ENCODE measurements at places on chromosomes 1 and 21. TPM values are rescaled to one million over a fixed set of nuclear protein-coding genes. Genes with fewer than 3 reads are reported as not detected.

The SCYL3 gene
- total RNA-seq: 10.7 TPM

The AVPR1B gene
- total RNA-seq: not detected

The ACTL8 gene
- total RNA-seq: not detected

The PCAT6 gene
- 0.62 TPM for total RNA-seq

The DNAI4 gene
- 0.77 TPM for total RNA-seq

The NHLH1 gene
- 0.80 TPM for total RNA-seq

DNA sequence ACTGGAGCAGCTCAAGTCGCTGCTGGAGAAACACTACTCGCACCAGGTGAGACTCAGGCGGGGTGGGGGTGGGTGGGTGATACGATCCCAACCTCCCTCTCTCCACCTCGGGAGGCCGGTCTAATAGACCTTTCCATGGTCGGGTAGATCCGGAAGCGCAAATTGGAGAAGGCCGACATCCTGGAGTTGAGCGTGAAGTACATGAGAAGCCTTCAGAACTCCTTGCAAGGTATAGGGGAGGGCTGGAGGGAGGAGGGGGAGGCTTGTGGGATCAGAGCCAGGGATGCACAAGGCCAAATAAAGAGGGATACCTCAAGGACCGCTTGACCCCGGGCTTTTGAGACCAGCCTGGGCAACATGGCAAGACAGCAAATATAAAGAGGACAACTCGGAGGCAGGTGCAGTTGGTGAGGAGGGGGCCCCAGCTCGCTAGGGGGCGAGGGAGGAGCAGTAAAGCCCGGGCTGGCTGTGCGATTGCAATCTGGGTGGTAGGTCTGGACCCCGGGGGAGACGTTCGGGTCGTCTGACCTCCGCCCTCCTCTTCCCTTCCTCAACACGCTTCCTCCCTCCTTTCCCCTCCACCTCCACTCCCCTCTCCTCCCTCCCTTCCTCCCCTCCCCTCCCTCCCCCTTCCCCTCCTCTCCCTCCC is 546 bp downstream of the HES3 start:
- no peak overlapping the region for H3K4me3 ChIP-seq
- peaks cover 5% of the 10 kb centered on the region for H3K4me1 ChIP-seq
- no peak overlapping the region for H3K27ac ChIP-seq
- DNase-seq: no peak
- H3K36me3 ChIP-seq: no peaks in the 10 kb centered on the region

GRCh38 chr21:36532769-36533467 is 53.0 kb upstream of the CLDN14 start:
- H3K4me3 ChIP-seq: no peak overlapping the region
- no peak for DNase-seq
- H3K36me3 ChIP-seq: no peaks in the 10 kb centered on the region
- H3K27ac ChIP-seq: 0 out of 2 replicates have a peak overlapping the region, but pooled peaks have one; percentile 90
- peaks cover 33% of the 10 kb centered on the region for H3K4me1 ChIP-seq

DNA sequence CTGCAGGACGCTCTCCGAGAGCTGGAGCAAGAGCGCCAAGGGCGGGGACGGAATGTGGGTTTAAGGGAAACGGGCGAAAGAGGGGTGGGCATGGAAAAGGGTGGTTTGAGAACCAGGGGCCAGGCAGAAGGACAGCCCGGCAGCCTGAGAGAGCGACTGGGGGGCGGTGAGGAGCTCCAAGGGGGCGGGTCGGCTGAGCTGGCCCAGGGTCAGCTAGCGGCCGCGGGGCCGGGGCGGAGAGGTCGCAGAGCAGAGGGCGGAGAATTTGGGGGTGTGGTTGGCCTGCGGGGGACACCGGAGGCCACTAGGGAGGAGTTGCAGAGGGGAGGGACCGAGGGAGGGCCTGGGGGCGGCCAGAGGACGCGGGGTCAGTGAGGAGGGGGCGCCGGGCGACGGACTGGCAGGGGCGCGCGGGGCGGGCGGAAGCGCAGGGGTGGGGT is 54.7 kb downstream of the NDUFS5 start:
- no peak for DNase-seq
- H3K36me3 ChIP-seq: no peaks in the 10 kb centered on the region
- H3K27ac ChIP-seq: no peak overlapping the region
- H3K27me3 ChIP-seq: peaks cover 13% of the 10 kb centered on the region
- H3K4me1 ChIP-seq: no peaks in the 10 kb centered on the region

GRCh38 chr1:21569820-21570527 is 60.8 kb downstream of the ALPL start:
- H3K4me1 ChIP-seq: no peaks in the 10 kb centered on the region
- no peaks in the 10 kb centered on the region for H3K27me3 ChIP-seq
- no peaks in the 10 kb centered on the region for H3K36me3 ChIP-seq
- no peak overlapping the region for H3K27ac ChIP-seq

- H3K36me3 ChIP-seq: no peaks in the 10 kb centered on the region
- no peak overlapping the region for H3K27ac ChIP-seq
- 0 out of 2 replicates have a peak, but pooled peaks cover 2% of the 10 kb centered on the region for H3K27me3 ChIP-seq
These were observed 183.1 kb downstream of the LMX1A start for GRCh38 chr1:165173409-165173808.

DNA sequence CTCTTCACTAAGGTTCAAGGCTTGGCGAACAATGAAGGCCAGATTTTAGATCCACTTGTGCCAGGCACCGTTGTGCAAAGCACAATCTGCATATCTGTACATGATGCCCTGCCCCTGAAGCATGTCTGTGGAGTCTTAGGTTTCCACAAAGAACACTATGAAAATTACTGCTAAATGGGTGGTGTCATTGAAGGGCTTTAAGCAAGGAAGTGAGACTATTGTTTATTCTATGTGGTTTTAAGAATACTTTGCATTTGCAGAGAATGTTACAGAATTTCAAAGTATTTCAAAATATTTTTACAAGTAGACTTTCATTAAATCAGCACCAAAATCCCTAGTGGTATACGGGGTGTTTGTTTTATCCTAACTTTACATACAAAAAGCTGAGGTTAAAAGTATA is 8.8 kb downstream of the TSEN15 start:
- no peaks in the 10 kb centered on the region for H3K27me3 ChIP-seq
- no peaks in the 10 kb centered on the region for H3K4me1 ChIP-seq
- H3K27ac ChIP-seq: no peak overlapping the region
- no peak overlapping the region for H3K4me3 ChIP-seq
- no peak for DNase-seq

DNA sequence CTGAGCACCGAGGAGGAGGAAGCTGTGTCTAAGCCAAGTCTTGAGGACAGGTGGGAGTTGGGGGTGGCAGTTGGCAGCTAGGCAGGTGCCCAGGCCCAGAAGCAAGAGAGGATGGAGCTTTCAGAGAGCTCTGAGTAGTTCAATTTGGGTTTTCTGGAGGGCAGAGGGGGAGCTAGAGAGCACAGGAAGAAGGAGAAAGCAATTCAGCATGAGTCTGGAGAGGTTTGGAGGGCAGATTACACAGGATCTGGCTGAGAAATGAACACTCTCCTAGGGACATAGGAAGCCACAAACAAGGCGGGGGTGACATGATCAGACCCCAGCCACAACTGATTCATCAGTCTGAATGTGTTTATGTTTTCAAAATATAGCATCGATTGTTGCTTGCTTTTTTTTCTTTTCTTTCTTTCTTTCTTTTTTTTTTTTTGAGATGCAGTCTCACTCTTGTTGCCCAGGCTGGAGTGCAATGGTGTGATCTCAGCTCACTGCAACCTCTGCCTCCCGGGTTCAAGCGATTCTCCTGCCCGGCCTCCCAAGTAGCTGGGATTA is 23.8 kb downstream of the PTPRF start:
- H3K4me3 ChIP-seq: no peak overlapping the region
- no peaks in the 10 kb centered on the region for H3K36me3 ChIP-seq
- no peak for DNase-seq
- H3K27ac ChIP-seq: no peak overlapping the region

GRCh38 chr1:91383456-91383855 is 21.2 kb downstream of the HFM1 start:
- no peaks in the 10 kb centered on the region for H3K36me3 ChIP-seq
- no peaks in the 10 kb centered on the region for H3K27me3 ChIP-seq
- DNase-seq: no peak
- no peaks in the 10 kb centered on the region for H3K4me1 ChIP-seq
- H3K27ac ChIP-seq: no peak overlapping the region
- H3K4me3 ChIP-seq: no peak overlapping the region

DNA sequence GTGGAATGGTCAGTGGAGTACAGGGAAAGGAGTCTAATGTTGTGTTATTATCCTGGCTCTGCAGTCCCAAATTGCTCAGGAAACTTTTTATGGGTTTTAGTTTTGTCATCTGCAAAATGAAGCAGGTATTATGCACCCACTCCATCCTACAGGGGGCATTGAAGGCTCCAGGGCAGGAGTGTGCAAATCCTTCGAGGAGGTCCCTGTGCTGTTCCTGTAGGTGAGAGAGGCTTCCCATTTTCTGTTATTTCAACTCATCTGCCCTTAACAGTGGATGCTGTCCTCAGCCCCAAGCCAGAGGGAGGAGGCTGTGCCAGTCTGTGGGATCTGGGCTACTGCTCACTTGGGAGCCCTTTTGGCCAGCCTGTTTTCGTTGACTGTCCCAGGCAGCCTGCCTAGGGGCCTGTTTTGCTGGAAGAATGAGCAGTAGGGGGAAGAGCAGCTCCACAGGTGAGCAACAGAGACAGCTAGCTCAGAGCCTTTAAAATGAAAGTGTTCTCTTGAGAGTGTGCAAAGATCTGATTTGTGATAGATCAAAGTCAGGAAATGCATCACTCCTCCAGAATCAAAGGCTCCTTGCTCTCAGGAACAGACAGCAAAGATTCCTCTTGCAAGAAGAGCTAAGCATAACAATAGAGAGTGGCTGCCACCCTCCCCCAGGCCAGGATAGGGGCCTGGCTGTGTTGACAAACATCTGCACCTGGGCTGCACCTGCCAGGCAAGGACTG is 317.6 kb upstream of the PROX1 start:
- no peak for DNase-seq
- no peak overlapping the region for H3K27ac ChIP-seq
- no peak overlapping the region for H3K4me3 ChIP-seq
- no peaks in the 10 kb centered on the region for H3K27me3 ChIP-seq

DNA sequence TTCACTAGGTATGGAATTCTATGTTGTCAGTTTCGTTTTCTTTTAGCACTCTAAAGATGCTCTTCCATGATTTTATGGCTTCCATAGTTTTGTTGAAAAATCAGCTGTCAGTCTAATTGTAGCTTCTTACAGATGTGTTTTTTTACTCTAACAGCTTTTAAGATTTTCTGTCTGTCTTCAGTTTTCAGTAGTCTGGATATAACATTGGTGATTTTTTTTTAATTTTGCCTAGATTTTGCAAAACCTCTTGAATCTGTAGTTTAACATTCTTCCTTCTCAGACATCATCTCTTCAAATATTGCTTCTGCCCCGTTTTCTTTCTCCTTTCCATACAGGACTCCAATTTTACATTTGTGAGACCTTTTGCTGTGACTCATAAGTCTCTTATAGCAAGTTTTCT is 17.9 kb upstream of the DYRK1A start:
- H3K27ac ChIP-seq: no peak overlapping the region
- no peaks in the 10 kb centered on the region for H3K36me3 ChIP-seq
- no peak for DNase-seq
- no peaks in the 10 kb centered on the region for H3K27me3 ChIP-seq

GRCh38 chr1:12167493-12168429 is 970 bp downstream of the TNFRSF1B start:
- peak overlapping the region; percentile 82 for H3K27ac ChIP-seq
- H3K4me1 ChIP-seq: peaks cover 45% of the 10 kb centered on the region
- peaks cover 5% of the 10 kb centered on the region for H3K36me3 ChIP-seq
- H3K4me3 ChIP-seq: peak overlapping the region; percentile 91
- no peaks in the 10 kb centered on the region for H3K27me3 ChIP-seq
- DNase-seq: no peak

- DNase-seq: no peak
- H3K36me3 ChIP-seq: 0 out of 2 replicates have a peak, but pooled peaks cover 3% of the 10 kb centered on the region
- H3K27ac ChIP-seq: no peak overlapping the region
- no peak overlapping the region for H3K4me3 ChIP-seq
These were observed 22.5 kb downstream of the DPH5 start for GRCh38 chr1:101003012-101003650.

DNA sequence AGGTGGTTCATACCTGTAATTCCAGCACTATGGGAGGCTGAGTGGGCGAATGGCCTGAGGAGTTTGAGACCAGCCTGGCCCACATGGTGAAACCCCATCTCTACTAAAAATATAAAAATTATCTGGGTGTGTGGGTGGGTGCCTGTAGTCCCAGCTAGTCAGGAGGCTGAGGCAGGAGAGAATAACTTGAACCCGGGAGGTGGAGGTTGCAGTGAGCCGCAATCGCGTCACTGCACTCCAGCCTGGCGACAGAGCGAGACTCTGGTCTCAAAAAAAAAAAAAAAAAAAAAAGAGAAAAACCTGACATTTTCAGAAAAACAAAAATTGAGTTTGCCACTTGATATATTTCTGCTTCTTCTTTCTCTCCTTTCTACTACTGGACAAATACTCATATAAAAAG is 24.3 kb downstream of the CA6 start:
- no peak overlapping the region for H3K4me3 ChIP-seq
- H3K4me1 ChIP-seq: peaks cover 3% of the 10 kb centered on the region
- H3K27me3 ChIP-seq: no peaks in the 10 kb centered on the region
- no peak for DNase-seq
- H3K36me3 ChIP-seq: no peaks in the 10 kb centered on the region

DNA sequence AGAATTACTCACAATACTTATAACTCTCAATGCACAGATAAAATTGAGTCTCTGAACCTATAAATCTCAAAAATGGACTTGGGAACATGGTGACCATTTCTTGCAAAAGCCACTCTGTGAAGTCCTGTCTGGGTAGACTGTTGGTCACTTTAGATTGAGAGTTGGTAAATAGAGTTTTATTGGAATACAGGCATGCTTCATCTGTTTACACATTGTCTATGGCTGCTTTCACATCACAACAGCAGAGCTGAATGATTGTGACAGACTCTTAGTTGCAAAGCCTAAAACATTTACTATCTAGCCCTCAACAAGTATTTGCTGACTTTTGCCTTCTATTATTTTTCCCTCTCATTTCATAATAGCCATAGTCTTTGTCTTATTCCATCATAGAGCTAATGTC is 24.1 kb upstream of the ASPM start:
- no peaks in the 10 kb centered on the region for H3K36me3 ChIP-seq
- no peak overlapping the region for H3K27ac ChIP-seq
- no peaks in the 10 kb centered on the region for H3K27me3 ChIP-seq
- no peak overlapping the region for H3K4me3 ChIP-seq
- no peaks in the 10 kb centered on the region for H3K4me1 ChIP-seq
